ENCODE measurements at places on chromosomes 6 and 20. TPM values are rescaled to one million over a fixed set of nuclear protein-coding genes. Genes with fewer than 3 reads are reported as not detected.

DNA sequence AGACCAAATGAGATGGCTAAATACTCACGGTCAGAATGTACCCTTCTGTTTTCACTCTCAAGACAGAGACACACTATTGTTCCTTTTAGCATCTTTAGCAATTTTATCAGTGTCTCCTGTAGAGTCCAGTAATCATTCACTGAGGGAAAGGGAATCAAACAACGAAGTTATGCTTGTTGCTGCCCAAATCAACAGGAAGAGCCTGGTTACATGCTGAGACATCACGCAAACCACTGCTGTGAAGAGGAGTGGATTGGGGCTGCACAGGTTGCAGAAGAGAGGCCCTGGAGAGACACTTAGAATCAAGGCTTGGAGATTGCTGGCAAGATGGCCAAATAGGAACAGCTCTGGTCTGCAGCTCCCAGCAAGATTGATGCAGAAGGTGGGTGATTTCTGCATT lies 40.5 kb upstream of the B3GAT2 start:
- no peak for DNase-seq

- no peak for DNase-seq
Measured at GRCh38 chr6:112560651-112561050, 213.5 kb downstream of the RFPL4B start.

DNA sequence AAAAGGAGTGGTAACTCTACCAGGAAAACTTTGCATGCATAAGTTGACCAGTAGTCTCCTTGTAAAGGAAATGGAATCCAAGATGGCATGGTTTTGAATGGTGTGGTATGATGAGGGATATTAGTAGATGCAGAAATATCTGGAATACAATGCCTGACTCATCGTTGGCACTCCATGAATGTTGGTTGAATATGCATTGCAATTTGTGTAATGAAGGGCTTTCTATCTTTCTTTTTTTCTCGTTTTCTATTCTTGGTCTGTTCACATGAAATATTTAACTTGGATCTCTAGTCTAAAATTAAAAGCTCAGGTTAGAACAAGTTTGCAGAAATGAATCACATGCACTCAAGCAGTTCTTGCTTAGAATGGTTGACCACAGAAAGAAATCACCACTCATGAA lies 277.3 kb upstream of the PRND start:
- no peak for DNase-seq

DNA sequence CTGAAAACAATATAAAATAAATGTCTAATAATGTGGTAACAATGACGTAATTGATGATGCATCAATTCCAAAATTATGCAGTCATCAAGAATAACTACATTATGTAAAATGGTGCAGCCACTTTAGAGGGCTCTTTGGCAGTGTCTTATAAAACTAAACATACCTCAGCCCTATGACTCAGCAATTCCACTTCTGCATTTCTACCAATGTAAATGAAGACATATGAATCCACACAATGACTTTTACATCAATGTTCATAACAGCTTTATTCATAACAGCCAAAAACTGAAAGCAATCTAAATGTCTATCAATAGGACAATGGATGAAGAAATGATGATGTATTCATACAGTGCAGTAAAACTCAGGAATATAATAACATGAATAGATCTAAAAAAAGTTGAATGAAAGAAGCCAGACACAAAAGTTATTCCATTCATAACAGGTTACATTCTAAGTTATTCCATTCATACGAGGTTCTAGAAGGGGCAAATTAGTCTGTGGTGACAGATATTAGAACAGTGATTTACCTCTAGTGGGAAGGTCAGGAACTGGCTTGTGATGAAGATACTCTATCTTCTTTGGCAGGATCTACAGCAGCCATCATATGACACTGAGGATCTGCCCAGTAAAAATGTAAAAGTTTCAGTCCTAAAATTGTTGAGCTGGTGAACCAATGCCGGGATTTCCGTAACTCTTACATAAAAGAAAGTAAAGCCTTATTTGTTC lies 396.1 kb downstream of the PLCB1 start:
- no peak for DNase-seq

DNA sequence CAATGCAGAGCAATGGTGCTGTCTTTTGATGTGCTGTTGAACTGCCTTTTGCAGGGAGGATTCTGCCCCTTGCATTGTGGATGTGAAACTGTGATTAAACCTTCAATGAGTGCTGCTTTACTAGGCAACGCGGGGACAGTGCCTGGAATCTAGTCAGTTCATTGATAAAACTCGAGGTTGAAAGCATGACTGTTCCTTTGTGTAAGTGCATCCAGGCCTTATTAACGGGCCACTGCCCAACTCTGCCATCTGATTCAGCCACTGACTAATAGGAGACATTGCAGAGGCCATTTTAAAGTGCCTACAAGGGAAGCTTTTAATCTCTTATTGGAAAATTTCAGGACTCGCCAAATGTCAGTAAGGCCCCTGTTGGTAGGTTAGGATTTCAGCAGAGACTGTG lies 49.3 kb downstream of the SLC35F1 start:
- no peak for DNase-seq

DNA sequence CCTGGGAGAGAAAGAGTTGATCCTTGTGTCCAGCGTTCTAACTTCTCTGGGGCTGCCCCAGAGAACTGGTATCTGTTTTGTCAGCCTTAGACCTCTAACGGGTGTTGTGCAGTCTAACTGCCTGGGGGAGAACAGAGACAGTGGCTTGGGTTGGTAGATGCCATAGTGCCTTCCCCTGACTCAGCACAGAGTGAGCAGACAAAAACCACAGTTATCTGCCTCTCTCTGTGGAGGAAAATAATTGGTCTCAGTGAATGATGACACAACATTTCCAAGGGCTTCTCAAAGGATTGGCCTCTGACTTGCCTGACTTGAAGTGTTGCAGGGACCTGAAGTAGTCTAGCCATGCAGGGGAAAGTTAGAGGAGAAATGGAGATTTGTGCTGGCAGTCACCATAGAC lies 226.2 kb upstream of the MAN1A1 start:
- DNase-seq: no peak

- no peak for DNase-seq
Measured at GRCh38 chr20:21862259-21862946, 156.9 kb downstream of the PAX1 start.

- no peak for DNase-seq
Measured at GRCh38 chr6:157054531-157054979, 268.8 kb downstream of the TMEM242 start.

GRCh38 chr6:12961761-12962160 lies 245.2 kb downstream of the PHACTR1 start:
- no peak for DNase-seq

- DNase-seq: no peak
Measured at GRCh38 chr20:47857187-47857568, 71.9 kb upstream of the SULF2 start.

GRCh38 chr6:64932486-64932885 lies 774.5 kb downstream of the EYS start:
- DNase-seq: no peak

DNA sequence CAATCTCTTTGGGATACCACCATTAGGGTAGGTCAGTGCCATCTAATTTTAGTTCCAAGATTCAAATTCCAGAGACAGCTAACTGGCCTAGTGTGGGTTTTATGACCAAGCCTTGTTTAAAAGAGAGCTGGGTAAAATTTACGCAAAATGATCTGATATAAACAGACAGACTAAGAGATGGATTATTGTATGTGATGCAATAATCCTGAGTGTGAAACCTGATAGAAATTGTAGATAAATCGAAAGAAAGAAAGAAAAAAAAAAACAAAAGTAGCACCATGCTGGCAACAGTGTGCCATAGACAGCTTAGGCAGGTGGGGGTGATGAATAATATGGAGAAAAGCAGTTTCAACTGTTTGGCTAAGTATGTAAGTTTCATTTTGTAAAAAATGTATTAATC lies 2.9 kb downstream of the ZNF184 start:
- no peak for DNase-seq

DNA sequence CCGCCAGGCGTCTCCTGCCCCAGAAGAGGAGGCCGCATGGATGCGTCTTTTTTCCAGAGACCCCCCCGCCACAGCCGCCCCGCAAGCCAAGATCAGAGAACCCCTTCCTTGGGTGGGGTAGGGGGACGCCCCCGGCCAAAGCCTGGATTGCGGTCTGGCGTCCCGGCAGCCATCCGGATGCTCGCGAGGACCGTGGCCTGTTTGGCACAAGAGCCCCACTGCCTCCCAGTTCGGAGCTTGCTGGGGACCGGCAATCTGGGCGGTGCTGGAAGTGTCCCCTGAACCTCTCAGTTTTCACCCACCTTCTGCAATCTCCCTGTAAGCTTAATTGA lies 924 bp downstream of the FAM162B start:
- DNase-seq: peak; percentile 13

- DNase-seq: no peak
Measured at GRCh38 chr6:68880050-68880813, 245.2 kb downstream of the ADGRB3 start.

DNA sequence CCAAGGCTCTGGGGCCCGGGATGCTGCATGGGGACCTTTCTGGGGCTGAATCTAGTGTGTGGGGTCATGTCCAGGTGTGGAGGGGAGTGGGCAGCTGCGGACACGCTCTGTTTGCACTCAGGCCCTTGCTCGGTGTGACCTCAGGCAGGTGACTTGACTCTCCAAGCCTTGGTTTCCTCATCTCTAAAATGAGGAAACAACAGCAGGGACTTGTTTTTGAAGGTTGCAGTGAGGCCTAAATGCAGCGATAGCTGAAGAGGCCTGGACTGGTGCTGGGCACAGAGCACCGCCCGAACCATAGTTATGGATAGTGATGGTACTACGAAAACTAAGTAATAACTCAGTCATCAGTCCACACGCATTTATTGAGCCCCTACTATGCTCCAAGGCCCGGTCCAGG lies 91.8 kb downstream of the NOL4L start:
- no peak for DNase-seq

- DNase-seq: no peak
Measured at GRCh38 chr6:44012078-44012493, 115.2 kb downstream of the MRPL14 start.

- no peak for DNase-seq
Measured at GRCh38 chr6:164889980-164890379, 419.4 kb downstream of the C6orf118 start.

GRCh38 chr6:47153404-47153755 lies 111.2 kb upstream of the ADGRF1 start:
- no peak for DNase-seq

- no peak for DNase-seq
Measured at GRCh38 chr6:7136859-7137334, 29.1 kb downstream of the RREB1 start.

DNA sequence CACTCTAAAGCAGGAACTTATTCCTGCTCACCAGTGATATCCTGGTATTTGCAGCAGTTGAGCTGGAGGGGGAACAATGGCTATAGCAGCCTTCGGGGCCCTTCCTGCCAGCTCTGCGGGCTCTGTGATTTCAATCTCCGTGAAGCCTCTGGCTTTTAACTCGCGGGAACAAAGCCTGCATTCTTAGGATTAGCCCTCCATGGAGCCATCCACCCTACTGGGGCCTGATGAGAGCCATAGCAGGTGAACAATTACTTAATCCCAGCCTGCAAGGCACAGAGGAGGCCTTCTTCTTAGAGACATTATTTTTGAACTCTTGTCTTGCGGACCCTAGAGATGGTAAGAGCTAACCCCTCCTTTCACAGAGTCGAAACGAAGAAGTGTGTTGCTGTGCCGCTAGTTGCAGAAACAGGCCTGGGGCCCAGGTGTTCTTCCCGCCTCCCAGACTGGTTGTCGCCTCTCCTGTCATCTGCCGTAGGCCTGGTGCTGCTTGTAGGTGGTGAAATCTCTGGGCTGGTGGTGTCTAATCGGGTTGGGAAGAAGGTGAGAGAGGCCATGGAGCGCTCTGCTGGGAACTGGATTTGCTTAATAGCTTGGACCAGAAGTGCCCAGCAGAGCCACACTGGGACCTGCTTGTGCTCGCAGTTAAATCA lies 9.7 kb downstream of the GHRH start:
- DNase-seq: no peak

DNA sequence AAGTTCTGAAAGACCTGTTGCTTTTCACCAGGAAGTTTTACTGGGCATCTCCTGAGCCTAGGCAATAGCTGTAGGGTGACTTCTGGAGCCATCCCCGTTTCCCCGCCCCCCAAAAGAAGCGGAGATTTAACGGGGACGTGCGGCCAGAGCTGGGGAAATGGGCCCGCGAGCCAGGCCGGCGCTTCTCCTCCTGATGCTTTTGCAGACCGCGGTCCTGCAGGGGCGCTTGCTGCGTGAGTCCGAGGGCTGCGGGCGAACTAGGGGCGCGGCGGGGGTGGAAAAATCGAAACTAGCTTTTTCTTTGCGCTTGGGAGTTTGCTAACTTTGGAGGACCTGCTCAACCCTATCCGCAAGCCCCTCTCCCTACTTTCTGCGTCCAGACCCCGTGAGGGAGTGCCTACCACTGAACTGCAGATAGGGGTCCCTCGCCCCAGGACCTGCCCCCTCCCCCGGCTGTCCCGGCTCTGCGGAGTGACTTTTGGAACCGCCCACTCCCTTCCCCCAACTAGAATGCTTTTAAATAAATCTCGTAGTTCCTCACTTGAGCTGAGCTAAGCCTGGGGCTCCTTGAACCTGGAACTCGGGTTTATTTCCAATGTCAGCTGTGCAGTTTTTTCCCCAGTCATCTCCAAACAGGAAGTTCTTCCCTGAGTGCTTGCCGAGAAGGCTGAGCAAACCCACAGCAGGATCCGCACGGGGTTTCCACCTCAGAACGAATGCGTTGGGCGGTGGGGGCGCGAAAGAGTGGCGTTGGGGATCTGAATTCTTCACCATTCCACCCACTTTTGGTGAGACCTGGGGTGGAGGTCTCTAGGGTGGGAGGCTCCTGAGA lies at the start of gene HFE:
Gene HFE, plus strand, starts transcription at position 146 of the 832 bp plus-strand sequence. Its CDS starts 12 bp downstream, at position 158.
- no peak for DNase-seq

- no peak for DNase-seq
Measured at GRCh38 chr6:8172530-8172929, 70.2 kb upstream of the EEF1E1 start.

GRCh38 chr6:11854408-11855165 lies 76.0 kb upstream of the ADTRP start:
- DNase-seq: no peak

- no peak for DNase-seq
Measured at GRCh38 chr20:59435518-59435917, 135.1 kb downstream of the EDN3 start.

Gene PTCHD4
- polyA plus RNA-seq: 1.8 TPM

Gene SLC9A8
- polyA plus RNA-seq: 8.1 TPM

Gene DUSP22
- polyA plus RNA-seq: 19.5 TPM

Gene LYRM2
- 56.8 TPM for polyA plus RNA-seq

Gene FOXA2
- 0.06 TPM for polyA plus RNA-seq

Gene ASCC3
- polyA plus RNA-seq: 29.1 TPM

Gene EHMT2
- 67.9 TPM for polyA plus RNA-seq

Gene TFEB
- 8.6 TPM for polyA plus RNA-seq

Gene GNAS-AS1
- polyA plus RNA-seq: 1.2 TPM

Gene TULP1
- 1.3 TPM for polyA plus RNA-seq

Gene MRAP2
- polyA plus RNA-seq: 2.6 TPM

Gene MUCL3
- 0.07 TPM for polyA plus RNA-seq

Gene RALGAPA2
- 18.7 TPM for polyA plus RNA-seq

Gene PKIB
- 1.7 TPM for polyA plus RNA-seq

Gene LMBRD1
- polyA plus RNA-seq: 170 TPM

Gene BANF2
- not detected for polyA plus RNA-seq

Gene TNNC2
- polyA plus RNA-seq: 0.68 TPM

Gene BPI
- not detected for polyA plus RNA-seq

Gene PHACTR3
- 12.9 TPM for polyA plus RNA-seq

All from right renal cortex interstitium (tissue), 3 donors.